ENCODE measurements at places on chromosomes 7 and 10.
A peak's percentile ranks its signal among the peaks of the same experiment; 100 is the strongest.

DNA sequence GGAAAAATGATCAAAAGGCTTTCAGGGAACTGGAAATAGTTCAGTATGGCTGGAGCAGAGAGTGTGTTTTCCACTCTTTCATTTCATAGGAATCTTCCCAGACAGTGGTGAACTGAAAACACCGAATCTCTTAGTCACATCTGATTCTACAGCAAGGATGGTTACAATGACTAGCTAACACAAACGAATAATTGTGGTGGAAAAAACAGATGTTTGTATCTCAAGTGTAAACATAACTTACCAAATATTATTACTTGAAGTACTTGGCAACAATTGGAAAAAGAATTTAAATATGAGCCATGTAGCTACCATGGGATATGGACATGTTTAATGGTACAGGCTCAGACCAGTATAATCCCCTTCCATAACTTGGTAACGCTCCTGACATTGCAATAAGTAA lies 21.1 kb upstream of the BPGM start:
- DNase-seq: no peak

GRCh38 chr7:27614095-27614494 lies 48.6 kb downstream of the HIBADH start:
- no peak for DNase-seq

- peak; percentile 85 for DNase-seq
These were observed 57.4 kb downstream of the NEUROG3 start for GRCh38 chr10:69515699-69516259.

DNA sequence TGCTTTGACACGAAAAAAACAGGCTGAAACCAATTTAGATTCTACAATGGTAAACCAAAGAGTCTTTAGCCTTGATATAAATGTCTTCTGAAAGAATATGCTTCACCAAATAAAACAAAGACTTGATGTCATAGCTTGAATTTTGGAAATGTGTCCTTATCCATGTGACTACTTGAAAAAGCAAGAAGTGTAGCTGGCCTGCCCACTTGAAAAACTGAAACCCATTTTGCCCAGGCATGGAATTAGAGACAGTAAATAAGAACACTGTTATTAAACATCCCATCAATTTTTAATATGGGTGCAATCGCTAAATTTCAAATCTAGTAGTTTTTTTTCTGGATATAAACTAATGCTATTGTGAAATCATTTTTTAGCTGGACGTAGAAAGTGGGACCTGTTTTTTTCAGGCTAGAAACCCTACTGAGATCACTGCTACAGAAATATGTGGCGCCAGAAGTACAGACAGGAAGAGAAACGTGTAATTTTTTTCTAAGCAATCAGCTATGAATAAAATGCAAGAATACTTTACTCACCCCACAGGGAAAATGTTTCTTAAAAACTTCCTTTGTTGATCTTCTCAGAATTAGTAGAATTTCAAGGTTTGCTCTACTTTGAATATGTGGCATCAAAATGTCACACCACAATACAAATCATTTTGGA lies 56.7 kb downstream of the PIP4K2A start:
- DNase-seq: no peak

GRCh38 chr10:94785211-94785610 lies 22.7 kb downstream of the CYP2C19 start:
- no peak for DNase-seq

GRCh38 chr7:68955656-68956055 lies 642.6 kb upstream of the AUTS2 start:
- no peak for DNase-seq

GRCh38 chr10:129108378-129108777 lies 358.7 kb upstream of the MGMT start:
- DNase-seq: no peak

- no peak for DNase-seq
These were observed 356.6 kb downstream of the BBS9 start for GRCh38 chr7:33485747-33486493.

DNA sequence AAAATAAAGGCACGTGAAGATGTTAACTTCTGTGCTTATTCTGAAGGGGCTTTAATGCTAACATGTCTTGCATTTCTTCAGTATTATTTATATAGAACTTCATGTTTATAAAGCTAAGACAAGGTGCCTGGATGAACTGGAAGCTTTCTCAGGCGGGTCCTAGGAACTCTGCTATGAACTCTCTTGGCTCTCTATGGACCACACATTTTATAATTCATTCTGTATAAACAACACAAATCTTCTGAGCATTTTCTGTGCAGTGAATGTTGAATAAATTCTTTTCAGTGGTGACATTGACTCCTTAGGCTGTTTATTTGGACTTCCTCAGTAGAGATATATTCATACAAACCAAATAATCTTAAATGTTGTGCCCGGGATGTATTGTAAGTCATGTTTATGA lies 79.6 kb downstream of the TRIL start:
- DNase-seq: no peak

DNA sequence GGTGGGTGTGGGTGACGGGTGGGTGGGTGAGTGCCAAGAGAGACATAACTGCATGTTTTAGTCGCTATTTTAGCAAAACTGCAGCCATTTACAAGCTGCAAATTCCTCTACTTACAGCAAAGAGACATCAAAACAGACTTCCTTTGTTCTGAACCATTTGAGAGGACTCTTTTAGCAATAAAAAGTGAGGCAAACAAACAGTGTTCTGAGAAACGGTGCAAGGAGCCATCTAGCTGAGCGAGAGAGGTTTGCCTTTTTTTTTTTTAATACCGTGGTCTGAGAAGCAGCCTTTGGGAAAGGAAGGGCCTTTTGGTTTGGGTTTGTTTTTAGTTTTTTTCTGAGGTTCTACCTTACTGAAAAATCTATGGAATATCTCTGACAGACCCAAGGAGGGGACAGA lies 62.9 kb downstream of the SCRN1 start:
- no peak for DNase-seq

GRCh38 chr7:57425969-57426628 lies 23.9 kb upstream of the ZNF716 start:
- no peak for DNase-seq

GRCh38 chr10:80598951-80599350 lies 61.2 kb downstream of the SH2D4B start:
- no peak for DNase-seq
